ENCODE measurements at places on chromosomes 16 and 17. TPM values are rescaled to one million over a fixed set of nuclear protein-coding genes. Genes with fewer than 3 reads are reported as not detected.

Gene IFI35
- 10.6 TPM for total RNA-seq

Gene PHOSPHO1
- total RNA-seq = not detected

Gene ITGAX
- total RNA-seq = not detected

Gene ATP2A3
- 353 TPM for total RNA-seq

Gene TP53TG3
- not detected for total RNA-seq

Gene TBC1D3I
- 0.79 TPM for total RNA-seq

Gene TM4SF5
- not detected for total RNA-seq

Gene IGSF6
- total RNA-seq = 0.22 TPM

Gene PTX4
- total RNA-seq = not detected

Gene FGF11
- 11.0 TPM for total RNA-seq

Gene TMIGD1
- not detected for total RNA-seq

Gene KRT23
- not detected for total RNA-seq

Gene WNT9B
- not detected for total RNA-seq

Gene MAP2K4
- total RNA-seq = 29.1 TPM

Gene TEKT1
- total RNA-seq = not detected

Gene NME3
- total RNA-seq = 34.8 TPM

Gene SAMD14
- 0.59 TPM for total RNA-seq

Gene PRM1
- total RNA-seq = not detected

Gene KCNJ18
- total RNA-seq = not detected

Gene USB1
- 48.3 TPM for total RNA-seq

Gene ASB16
- 0.30 TPM for total RNA-seq

Gene C17orf107
- total RNA-seq = 1.1 TPM

Gene CCL8
- not detected for total RNA-seq

Gene RNF227
- 5.8 TPM for total RNA-seq

Gene KRTAP4-9
- not detected for total RNA-seq

Gene TOX3
- not detected for total RNA-seq

Gene HBA1
- not detected for total RNA-seq

Gene RNF112
- 0.17 TPM for total RNA-seq

Gene TPSB2
- not detected for total RNA-seq

Gene TBC1D3D
- total RNA-seq = 0.63 TPM

Gene TBC1D3
- not detected for total RNA-seq

Gene OR3A3
- total RNA-seq = not detected

Gene CALB2
- not detected for total RNA-seq
